Head of caudate nucleus (tissue), 42 donors: ENCODE measurements at places on chromosomes 3 and 15.

- DNase-seq, result no peak
Observed at GRCh38 chr15:67080900-67081431, 15.6 kb downstream of the SMAD3 start.

GRCh38 chr15:75554717-75555116 is 24.4 kb downstream of the PTPN9 start:
- DNase-seq, result no peak

- DNase-seq, result no peak
Observed at GRCh38 chr3:98454929-98455328, 8.1 kb upstream of the OR5K1 start.

GRCh38 chr15:83030021-83030420 is 18.6 kb upstream of the C15orf40 start:
- no peak for DNase-seq

DNA sequence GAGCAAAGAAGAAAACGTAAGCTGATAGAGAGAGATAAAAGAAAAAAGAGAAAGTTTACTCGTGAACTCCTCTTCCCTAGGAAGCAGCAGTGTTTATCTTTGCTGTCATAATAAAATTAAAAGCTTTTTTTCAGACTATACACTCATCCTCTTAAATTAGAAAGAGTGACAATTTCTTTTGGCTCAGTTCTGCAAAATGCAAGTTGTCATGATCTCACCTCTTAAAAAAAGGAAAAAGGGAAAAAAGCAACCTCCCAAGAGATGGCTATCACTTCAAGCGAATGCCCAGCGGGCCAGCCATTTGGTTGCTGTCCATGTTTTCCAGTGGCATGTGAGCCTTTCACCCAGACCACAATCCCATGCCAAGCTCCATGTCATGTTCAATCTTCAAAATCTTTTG is 7.0 kb upstream of the THBS1 start:
- no peak for DNase-seq

GRCh38 chr3:165440380-165440779 is 244.2 kb upstream of the SLITRK3 start:
- no peak for DNase-seq

DNA sequence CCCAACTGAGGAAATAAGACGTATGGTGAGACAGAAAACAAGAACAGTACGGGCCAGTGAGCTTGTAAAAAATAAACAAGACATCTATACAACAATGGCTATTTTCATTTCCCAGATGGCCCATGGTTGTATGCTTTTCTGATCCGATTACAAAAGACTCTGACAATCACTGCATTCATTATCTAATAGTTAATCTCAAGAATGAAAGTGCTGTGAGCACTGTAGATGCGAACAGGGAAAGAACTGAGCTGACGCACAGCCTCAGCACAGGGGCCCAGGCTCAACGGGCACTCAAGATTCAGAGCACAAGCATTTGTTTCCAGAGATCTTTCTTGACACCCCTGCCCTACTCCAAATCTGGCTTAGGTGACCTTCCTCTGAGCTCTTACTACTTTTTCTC is 6.9 kb downstream of the MTMR10 start:
- peak; percentile 47 for DNase-seq

DNA sequence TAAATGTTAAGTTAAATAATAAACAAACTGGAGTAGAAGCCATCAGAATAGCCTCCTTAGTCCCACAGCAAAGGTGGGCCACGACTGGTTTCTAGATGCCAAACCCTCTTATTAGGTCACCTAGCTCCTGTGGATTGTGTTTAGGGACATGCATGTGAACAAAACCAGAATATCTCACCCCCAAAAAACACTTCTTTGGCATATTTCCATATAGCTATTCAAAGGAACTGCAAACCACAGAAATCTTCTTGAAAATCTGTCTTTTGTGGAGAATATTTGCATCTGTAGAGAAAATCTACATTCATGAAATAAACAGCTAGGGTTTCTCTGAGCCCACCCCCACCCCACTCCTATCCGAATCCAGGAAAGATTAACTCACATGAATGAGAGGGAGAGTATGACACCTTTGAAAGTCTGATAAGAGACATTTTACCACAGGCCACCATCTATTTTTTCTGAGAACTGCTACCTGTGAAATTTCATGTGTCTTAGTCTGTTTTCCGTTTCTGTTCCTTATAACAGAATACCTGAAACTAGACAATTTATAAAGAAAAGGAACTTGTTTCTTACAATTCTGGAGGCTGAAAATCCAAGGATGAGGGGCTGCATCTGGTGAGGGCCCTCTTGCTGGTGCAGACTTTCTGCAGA is 159.4 kb downstream of the NEK10 start:
- DNase-seq, result no peak

- no peak for DNase-seq
Observed at GRCh38 chr3:119637679-119638477, 22.5 kb downstream of the POPDC2 start.
